ENCODE measurements at places on chromosomes 11 and 22. TPM values are rescaled to one million over a fixed set of nuclear protein-coding genes. Genes with fewer than 3 reads are reported as not detected.

DNA sequence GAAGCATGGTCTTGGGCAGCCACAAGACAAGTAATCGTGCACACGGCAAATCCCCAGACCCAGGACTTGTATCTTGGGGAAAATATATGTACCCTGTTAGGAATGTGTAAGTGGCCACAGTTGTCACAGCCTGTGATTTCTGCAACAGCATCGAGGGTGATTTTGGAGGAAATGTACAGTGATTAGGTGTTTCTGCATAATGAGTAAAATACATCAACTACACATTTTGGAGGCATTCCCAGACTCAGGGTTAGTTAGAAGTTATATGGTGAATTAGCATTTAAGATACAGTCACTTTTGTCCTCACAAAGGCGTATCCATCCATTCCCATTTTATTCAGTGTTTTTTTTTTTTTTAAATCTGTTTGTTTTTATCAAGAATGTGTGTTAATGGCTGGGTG lies 28.4 kb downstream of the SUSD2 start:
- no peak for DNase-seq

- peak; percentile 34 for DNase-seq
Observed at GRCh38 chr11:112759418-112759817, 201.8 kb upstream of the NCAM1 start.

TSPAN18 gene
- total RNA-seq: 1.8 TPM

DNA sequence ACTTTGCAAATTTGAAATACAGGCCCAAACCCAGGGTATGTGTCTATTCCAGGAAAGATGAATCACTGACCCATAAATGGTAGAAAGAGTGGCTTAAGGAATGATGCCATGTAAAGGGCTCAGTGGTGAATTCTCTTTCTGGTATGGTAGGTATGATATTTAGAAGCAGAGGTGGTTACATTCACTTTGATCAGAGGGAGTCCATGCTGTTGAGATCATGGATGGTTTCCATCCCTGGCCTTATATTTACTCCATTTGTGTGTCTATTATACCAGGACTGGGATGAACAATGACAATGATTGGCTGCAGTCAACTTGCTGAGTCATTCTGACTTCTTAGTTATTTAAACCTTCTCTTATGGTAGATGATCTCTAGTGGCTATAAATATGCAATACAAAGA lies 419.8 kb upstream of the LRRC4C start:
- no peak for DNase-seq

DNA sequence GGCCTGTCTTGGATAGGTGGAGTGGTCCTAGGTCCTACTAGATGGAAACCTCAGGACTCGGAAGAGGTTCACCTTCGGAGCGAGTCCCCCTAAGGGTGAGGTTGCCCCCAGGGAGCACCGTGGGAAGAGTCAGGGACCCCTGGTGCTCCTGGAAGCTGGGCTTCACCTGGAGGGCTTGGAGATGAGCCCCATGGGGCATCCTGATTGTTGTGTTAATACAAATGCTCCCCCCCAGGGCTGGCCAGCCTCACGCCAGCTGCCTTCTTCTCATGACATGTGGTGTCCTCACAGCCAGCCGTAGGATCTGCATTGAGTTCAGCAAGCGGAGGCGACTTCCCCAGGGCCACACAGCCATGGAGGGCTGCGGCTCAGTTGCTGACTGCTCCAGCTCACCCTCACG lies 1487.5 kb downstream of the BRD1 start:
- no peak for DNase-seq

- no peak for DNase-seq
Observed at GRCh38 chr22:48099251-48099650, 1336.8 kb downstream of the TBC1D22A start.

C22orf31 gene
- not detected for total RNA-seq

VPREB1 gene
- not detected for total RNA-seq

All from myocyte (in vitro differentiated cells).